ENCODE measurements at places on chromosomes 12 and 14.

GRCh38 chr14:88305528-88306322, 17.3 kb downstream of the KCNK10 start:
- DNase-seq: no peak

- DNase-seq: no peak
Observed at GRCh38 chr12:65392491-65392890, 114.0 kb downstream of the MSRB3 start.

- DNase-seq: no peak
Observed at GRCh38 chr12:75831402-75831801, 200.2 kb downstream of the PHLDA1 start.

GRCh38 chr14:76126076-76126475, 25.6 kb upstream of the GPATCH2L start:
- no peak for DNase-seq

- DNase-seq: no peak
Observed at GRCh38 chr14:87756661-87757060, 236.3 kb downstream of the GALC start.

DNA sequence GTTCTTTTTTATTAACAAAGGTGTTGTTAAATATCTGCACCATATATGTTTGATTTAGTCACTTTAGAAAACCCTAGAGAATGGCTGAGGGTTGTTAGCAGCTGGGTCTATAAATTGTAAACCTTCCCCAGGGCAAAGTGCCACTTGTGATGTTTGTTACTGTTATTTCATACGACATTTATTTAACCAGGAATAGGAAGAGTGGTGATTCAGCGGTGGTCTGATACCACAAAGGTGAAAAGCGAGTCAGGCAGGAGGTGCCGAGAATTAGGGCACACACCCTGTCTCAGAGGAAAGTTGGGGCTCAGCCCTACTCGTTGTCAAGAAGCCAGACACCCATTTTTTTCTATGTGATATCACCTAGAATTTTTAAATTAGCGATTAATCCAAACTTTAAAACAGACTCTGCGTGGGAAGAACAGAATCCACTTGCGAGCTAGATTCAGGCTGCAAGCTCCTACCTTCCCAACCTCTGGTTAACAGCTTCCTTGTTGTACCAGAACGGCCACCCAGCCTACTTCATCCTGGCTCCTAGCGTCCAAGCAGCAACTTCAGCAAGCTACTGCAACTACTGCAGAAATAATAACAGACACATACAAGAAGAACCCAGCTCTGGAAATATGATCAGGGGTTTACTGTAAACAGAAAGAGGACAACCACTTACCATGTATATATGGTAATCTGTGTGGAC, 126.7 kb downstream of the TMEM132D start:
- DNase-seq: no peak

- no peak for DNase-seq
Observed at GRCh38 chr14:85644211-85644610, 114.3 kb downstream of the FLRT2 start.

GRCh38 chr12:34406228-34406995, 384.1 kb downstream of the ALG10 start:
- DNase-seq: no peak

- DNase-seq: no peak
Observed at GRCh38 chr14:75363570-75364227, 64.1 kb upstream of the JDP2 start.

DNA sequence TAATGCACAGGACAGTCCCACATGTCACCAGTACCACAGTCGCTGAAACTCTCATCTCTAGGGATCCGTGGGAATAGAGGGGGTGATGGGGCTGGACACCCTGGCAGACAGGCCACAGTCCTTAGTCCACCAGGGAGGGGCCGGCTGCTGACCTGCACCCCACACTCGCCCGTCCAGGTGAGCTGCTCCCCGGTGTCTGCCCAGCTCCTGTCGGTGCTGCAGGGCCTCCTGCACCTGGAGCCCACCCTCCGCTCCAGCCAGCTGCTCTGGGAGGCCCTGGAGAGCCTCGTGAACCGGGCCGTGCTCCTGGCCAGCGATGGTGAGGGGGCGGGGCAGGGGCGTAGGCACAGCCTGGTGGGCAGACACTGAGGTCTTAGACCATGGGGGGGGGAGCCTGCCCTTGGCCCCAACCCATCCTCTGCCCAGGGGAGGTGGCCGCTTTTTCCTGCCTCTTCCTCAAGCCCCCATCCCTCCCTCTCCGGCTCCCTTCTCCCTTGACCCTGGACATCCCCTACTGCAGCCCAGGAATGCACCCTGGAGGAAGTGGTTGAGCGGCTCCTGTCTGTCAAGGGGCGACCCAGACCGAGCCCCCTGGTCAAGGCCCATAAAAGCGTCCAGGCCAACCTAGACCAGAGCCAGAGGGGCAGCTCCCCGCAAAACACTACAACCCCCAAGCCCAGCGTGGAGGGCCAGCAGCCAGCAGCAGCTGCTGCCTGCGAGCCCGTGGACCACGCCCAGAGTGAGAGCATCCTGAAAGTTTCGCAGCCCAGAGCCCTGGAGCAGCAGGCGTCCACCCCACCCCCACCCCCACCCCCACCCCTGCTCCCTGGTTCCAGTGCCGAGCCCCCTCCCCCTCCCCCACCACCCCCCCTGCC, 17.1 kb upstream of the ADSS1 start:
- no peak for DNase-seq

DNA sequence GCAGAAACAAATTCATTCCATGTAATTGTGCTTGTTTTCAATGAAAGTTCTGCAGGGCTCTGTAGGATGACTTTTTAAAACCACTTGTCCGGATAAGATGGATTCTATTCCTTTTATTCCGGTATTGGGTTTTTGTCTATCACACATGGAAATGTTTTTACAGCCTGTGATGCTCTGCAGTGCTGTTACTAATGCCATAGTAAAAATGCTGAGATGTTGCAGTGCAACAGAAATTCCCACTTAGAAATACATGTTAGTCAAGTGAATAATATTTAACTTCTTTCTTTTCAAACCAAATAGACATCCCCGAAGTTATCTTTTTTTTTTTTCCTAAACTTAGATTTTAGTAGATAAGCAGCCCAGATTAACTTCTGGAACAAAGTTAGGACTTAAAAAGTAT, 71.9 kb downstream of the RASSF8 start:
- no peak for DNase-seq

- no peak for DNase-seq
Observed at GRCh38 chr14:34035177-34035933, 84.5 kb upstream of the EGLN3 start.

DNA sequence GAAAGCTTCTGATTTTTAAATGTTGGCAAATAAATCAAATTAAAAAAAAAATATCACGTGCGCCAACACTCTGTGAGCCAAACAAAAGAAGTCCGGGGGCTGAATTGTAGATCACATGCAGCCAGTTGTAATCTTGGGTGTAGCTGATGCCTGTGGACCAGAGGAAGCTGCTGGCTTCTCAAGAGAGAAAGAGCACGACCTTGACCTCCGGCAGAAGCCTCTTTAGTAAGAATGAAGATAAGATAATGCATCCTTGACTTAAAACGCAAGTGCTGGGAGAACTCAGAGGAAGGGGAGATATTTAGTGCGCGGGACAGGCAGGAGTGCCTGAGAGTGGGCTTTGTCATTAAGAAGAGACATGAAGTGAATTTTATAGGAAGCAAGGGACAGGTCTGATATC, 162.8 kb upstream of the TBX3 start:
- DNase-seq: no peak

DNA sequence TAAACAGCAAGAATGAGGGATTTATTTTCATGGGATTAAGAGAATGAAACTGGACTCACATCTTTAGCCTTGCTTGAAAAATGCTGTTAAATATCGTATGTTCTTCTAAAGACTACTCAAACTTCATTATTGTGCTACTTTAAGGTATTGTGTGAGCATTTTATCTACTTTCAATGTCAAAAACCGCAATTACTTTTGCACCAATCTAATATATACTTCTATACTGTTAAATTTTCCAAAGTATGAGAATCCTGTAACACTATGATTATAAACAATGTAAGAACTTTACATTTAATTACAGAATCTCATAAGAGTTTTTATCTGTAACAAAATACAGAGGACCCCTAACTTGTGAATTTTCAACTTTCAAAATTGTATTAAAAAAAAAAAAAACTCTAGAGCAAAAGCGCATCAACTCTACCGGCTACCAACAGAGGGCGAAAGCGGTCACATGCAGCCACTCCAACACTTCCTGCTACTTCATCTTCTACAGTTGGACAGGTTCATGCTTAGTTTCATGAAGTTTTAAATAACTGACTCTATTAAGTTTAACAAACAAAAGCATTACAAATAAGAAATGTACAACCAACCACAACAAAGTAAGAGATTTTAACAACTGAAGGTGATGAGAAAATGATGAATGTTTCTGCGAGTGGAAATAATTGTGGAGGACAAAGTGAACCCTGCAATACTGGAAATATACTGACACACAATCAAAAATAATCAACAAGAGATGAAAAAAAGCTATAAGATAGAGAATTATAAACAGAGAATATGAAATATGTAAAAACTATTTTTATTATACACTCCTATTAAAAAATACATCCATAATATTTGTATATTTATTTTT, 210.9 kb downstream of the MED13L start:
- DNase-seq: peak; percentile 33

- no peak for DNase-seq
Observed at GRCh38 chr14:35112641-35113040, 9.1 kb downstream of the PPP2R3C start.
